ENCODE measurements at places on chromosomes 7 and 10.

DNA sequence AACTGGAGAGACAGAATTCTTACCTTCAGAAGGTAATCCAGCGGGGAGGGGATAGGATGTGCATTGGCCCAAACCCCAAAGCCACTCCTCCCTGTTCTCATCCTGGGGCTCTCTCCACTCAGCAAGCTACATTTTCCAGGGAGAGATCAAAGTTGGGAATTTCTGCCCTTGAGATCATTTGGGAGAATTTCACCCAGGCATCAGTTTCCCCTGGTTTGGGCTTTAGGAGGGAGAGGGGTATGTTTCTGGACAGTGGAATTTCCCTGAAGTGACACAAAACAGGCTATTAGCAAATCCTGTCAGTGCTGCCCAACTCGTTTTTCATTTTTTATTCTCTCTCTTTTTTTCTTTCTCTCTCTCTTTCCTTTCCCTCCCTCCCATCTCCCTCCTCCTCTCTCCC lies 35.7 kb downstream of the CYP17A1 start:
- DNase-seq = no peak

DNA sequence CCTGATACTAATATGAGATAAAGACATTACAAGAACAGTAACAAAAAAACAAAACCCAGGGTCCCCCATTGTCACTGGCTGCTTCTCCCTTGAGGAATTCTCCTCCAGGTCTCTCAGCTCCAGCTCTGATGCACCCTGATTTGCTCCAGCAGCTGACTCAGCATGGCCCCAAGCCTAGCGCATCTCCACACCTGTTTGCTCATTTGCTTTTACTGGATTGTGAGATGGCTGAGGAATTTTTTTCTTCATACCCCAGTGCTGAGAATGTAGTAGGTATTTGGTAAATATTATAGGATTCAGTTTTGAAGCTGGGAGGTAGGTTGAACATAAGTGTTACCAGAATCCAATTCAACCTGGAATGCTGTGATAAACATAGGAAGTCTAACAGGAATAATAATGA lies 171.9 kb downstream of the PKD1L1 start:
- no peak for DNase-seq

DNA sequence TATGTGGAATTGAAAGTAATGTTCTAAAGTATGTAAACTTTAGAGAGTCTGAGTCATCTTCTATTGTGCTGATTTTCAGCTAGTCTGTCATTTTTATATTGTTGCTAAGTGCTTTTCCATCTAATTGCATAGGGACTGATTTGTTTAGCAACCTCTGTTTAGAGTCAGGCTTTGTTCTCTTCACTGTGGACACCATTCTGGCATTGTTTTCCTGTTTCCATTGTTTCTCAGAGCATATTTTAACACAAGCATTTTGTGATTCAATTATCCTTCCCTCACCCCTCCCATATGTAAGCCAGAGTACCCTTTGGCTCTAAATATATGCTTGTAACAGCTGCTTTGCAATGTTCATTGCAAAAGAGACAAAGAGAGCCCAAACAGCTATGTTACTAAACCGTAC lies 748.4 kb upstream of the PHF14 start:
- DNase-seq = no peak

DNA sequence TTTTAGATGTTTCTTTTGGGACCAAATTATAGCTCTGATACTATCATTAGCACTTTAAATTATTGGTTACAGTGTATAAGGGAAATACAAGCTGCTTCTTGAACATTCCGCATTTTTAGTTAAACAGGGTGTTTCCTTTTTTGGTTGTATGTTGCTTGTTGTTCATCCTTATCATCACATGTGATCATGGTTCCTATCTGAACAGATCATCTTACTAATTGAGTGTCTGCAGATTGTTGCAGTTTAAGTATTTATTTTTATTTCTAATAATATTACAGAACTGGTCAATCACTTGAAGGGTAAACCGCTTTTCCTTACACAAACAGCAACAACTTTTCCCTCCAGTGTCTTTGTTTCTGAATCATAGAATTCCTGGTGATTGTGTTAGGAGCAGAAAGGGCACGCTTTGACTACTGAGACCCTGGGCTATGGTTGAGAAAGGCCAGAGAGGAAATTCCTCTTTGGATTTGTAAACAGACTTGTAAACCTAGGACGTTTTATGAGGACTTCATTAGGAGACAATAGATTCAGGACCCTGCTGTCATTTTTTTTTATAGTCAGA lies 37.2 kb downstream of the CHN2 start:
- no peak for DNase-seq

DNA sequence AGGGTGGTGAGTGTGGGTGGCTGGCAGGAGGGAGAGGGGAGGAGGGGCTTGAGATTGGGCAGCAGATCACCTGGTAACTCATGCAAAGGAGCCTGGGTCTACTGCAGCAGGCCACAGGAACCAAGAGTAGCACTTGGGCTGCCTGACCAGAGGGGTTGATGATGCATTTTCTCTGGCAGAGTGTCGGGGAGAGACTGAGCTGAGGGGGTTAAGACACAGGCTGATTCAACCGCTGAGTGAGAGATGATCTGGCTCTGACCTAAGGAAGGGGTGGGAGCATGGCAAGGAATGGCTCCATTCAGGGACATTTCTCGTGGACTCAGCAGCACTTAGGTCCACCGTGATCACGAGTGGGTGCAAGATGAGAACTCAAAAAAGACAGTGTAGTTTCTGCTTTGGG lies 115.5 kb upstream of the STK17A start:
- no peak for DNase-seq

GRCh38 chr10:37976880-37977203 lies 395 bp upstream of the ZNF25 start:
- DNase-seq = no peak

GRCh38 chr10:60208676-60209269 lies 180.9 kb downstream of the ANK3 start:
- no peak for DNase-seq

- no peak for DNase-seq
These were observed 348.0 kb downstream of the GPAM start for GRCh38 chr10:111835574-111835973.

DNA sequence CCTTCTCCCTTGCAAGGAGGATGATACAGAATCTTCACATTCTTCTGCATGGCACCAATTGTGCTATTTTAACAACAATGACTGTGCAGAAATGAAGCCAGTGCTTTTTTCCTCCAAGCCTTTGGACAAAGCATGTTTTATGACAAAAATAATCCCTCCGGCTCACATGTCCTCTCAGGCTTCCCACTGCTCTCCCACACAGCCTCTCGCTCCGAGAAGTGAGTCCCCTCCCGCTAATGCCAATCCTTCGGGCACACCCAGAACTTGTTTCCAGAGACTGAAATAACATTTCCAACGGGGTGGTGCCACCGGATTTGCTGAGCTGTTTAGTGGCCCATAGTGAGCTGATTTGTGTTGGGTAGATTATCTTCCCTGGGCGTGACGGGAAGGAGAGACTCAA lies 35.8 kb downstream of the RBM17 start:
- no peak for DNase-seq

GRCh38 chr7:151308791-151309190 lies 32.8 kb upstream of the NUB1 start:
- no peak for DNase-seq

- DNase-seq = no peak
These were observed 38.6 kb upstream of the AGK start for GRCh38 chr7:141512597-141512996.

DNA sequence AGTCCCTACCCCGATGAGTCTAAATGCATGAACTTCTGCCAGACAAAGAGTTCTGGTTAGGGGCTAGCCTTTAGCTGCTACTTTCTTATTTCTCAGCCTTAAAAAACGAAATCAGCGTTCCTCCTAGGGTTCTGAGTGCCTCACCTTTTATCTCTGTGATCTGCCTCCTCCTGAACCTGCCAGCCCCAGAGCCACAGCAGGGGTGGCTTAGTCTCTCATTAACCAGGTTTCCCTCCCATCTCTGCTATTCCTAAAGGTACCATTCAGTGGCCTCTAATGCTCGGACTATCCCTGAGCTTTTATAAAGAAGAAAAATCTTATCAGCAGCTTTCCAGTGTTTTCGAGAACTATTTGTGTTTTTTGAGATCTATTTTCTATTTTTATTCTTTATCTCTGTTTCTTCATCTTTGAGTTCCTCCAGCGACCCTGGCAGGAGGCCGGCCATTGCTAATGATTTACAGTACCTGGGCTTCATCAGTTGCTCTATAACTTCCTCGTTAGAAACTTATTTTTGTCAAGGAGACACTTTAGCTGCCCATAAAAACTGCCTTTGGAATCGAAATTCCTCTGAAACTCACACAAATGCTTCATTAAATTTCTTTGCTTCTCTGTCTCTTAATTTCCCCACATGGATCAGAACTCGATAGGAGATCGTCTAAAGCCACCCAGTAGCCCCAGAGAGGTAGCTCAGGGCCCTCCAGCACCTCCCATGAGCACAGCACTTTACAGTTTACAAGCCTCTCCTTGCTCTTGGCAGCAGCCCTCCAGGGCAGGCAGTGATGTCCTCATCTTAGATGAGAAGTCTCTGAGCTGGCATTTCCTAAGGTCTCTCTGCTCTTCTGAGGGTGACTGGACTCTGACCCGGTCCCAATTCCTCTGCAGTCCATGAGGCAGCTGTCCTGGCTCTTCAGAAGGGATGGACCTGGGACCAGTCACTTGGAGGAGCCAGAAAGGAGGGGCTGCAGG lies 149.1 kb downstream of the EBF3 start:
- DNase-seq = no peak
